ENCODE measurements at places on chromosomes 5 and 9.

GRCh38 chr5:14730466-14730865 lies 65.9 kb downstream of the OTULIN start:
- no peak for DNase-seq

DNA sequence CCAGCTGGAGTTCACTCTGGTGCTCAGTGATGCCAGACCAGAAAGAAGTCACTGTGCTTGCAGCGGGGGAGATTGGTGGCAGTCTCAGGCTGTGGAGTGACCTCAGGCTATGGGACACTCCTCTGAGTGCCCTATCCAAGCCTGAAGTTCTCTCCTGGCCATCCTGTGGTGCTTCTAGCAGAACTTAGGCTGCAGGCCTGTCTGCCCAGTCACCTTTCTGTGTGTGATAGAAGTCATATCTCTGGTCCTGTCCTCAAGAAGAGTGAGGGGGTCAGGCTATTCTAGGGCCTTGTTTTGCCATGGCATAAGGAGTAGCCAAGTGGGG lies 9.3 kb downstream of the PDLIM4 start:
- DNase-seq = no peak

GRCh38 chr9:95004411-95005277 lies 278.1 kb downstream of the AOPEP start:
- peak; percentile 42 for DNase-seq

DNA sequence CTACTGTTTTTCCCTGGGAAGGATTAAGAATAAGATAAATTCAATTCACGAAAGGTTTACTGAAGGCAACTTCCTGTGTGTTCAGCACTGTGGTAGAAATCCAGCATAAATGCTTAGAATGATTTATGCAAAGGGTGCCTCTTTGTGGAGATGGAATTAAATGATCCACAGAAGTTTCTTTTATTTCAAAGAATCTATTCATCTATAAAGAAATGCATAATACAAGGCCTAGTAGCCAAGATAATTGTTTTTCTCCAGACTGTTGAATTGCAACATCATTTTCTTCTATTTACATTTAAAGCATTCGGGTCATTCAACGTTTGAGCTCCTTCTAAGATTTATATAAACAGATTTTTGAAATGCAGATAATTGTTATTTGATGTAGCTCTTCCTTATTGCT lies 138.8 kb upstream of the NFIL3 start:
- no peak for DNase-seq

- no peak for DNase-seq
Observed at GRCh38 chr5:3104429-3105060, 353.1 kb upstream of the IRX2 start.

- no peak for DNase-seq
Observed at GRCh38 chr9:116497095-116497890, 189.8 kb upstream of the TRIM32 start.

DNA sequence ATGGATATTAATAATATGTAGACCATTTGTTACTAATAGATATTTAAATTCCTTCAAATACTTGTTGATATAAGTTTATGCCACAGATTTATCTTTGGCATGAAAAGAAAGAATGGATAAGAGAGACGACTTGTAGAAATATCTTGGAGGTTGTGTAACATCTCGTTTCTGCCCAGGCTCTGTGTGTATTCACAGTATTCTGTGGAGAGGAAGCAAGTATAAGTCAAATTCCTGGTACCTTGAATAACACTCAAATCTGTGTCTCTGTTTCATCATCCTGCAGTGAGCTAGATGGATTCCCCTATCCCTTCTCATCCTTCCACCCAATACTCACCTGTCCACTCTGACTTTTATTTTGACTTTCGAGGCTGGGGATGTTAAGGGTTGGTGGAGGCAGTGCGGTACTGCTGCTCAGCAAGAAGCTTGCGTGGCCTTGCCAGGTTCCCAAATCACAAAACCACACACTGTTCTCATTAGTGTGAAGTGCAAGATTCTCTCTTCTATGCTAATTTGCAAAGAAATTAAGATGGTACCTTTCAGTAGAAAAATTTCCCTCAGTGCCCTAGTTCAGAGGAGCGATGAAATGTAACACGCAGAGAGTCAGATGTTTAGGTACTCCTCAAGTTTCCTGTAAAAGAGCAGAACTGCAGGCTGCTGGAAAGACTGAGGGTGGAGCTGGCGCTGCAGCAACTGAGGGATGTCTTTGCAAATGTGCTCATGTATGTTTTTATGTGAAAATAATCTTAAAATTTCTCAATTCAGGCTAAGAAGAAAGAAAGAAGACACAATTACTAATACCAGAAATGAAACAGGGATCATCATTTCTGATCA lies 42.6 kb upstream of the ANKRD18A start:
- DNase-seq = no peak
